ENCODE measurements at places on chromosomes 7 and 10. TPM values are rescaled to one million over a fixed set of nuclear protein-coding genes. Genes with fewer than 3 reads are reported as not detected.

Gene ACTL6B
- not detected for total RNA-seq

Gene DGKI
- 0.34 TPM for total RNA-seq

Gene MUC3A
- total RNA-seq, result not detected

Gene NPFFR1
- not detected for total RNA-seq

Gene CBX3
- total RNA-seq, result 223 TPM

Gene LOXL4
- not detected for total RNA-seq

Gene CDH23
- 4.8 TPM for total RNA-seq

Gene ARHGAP22
- total RNA-seq, result not detected

Gene MEOX2
- not detected for total RNA-seq

Gene SORCS1
- not detected for total RNA-seq

Gene CYP3A7
- total RNA-seq, result not detected

Gene PTN
- total RNA-seq, result not detected

Gene PDE6C
- total RNA-seq, result not detected

Gene TEX47
- not detected for total RNA-seq

Gene KIF20B
- total RNA-seq, result 71.6 TPM

Gene LBX1
- not detected for total RNA-seq

Gene OR6B1
- total RNA-seq, result not detected

Gene SEC24C
- total RNA-seq, result 119 TPM

Gene PRKAR2B
- total RNA-seq, result 0.25 TPM

Data from T-helper 2 cell treated with Interferon-gamma antibody and Interleukin-4, amounts not matched to agents 100 ng/mL and 5 ng/mL, for 36 hours (primary cell).